Hair follicle dermal papilla cell (primary cell): ENCODE measurements at places on chromosomes 13 and 19. TPM values are rescaled to one million over a fixed set of nuclear protein-coding genes. Genes with fewer than 3 reads are reported as not detected.

The DENND1C gene
- total RNA-seq, result not detected in 2 replicates

The SLITRK5 gene
- total RNA-seq, result under 0.01 TPM in 2 replicates

The CD22 gene
- not detected in 2 replicates for total RNA-seq

The TRIM13 gene
- total RNA-seq, result 23.7 and 29.0 TPM in 2 replicates

The SLC6A16 gene
- total RNA-seq, result 0.12 and 0.16 TPM in 2 replicates

The FSTL3 gene
- 34.2 and 42.5 TPM in 2 replicates for total RNA-seq

The POU2F2 gene
- total RNA-seq, result 2.9 and 5.3 TPM in 2 replicates

The SYCN gene
- total RNA-seq, result not detected in 2 replicates

The CPB2 gene
- not detected in 2 replicates for total RNA-seq

The PRR22 gene
- total RNA-seq, result 0.49 and 1.1 TPM in 2 replicates

The GPR12 gene
- not detected in 2 replicates for total RNA-seq

The FGF21 gene
- total RNA-seq, result not detected in 2 replicates

The CDC42EP5 gene
- 32.1 and 36.8 TPM in 2 replicates for total RNA-seq

The LILRB5 gene
- total RNA-seq, result not detected in 2 replicates

The FAM216B gene
- not detected in 2 replicates for total RNA-seq

The INAFM1 gene
- total RNA-seq, result 2.6 and 2.9 TPM in 2 replicates

The CCL25 gene
- total RNA-seq, result not detected in 2 replicates

The RNF17 gene
- total RNA-seq, result not detected in 2 replicates

The NRTN gene
- total RNA-seq, result 0.16 TPM in 1 of 2 replicates, not detected in the other

The KLK14 gene
- not detected in 2 replicates for total RNA-seq

The ATXN8OS gene
- total RNA-seq, result not detected in 2 replicates

The RUVBL2 gene
- total RNA-seq, result 110 and 121 TPM in 2 replicates

The CYP2A7 gene
- total RNA-seq, result not detected in 2 replicates

The SWSAP1 gene
- total RNA-seq, result 0.97 TPM in 2 replicates

The ATP4A gene
- not detected in 2 replicates for total RNA-seq

The KMT2B gene
- 6.6 and 9.1 TPM in 2 replicates for total RNA-seq

The NLRP11 gene
- under 0.01 TPM in 1 of 2 replicates, not detected in the other for total RNA-seq

The PSG11 gene
- 0.97 TPM in 1 of 2 replicates, not detected in the other for total RNA-seq

The FUT6 gene
- total RNA-seq, result not detected in 2 replicates

The SLITRK6 gene
- total RNA-seq, result 0.12 and 0.16 TPM in 2 replicates

The ATP8A2 gene
- under 0.01 and 0.16 TPM in 2 replicates for total RNA-seq

The FGF14 gene
- total RNA-seq, result under 0.01 and 0.32 TPM in 2 replicates

The CXCL17 gene
- not detected in 2 replicates for total RNA-seq

The N4BP2L1 gene
- total RNA-seq, result 3.4 and 4.0 TPM in 2 replicates

The C19orf33 gene
- total RNA-seq, result not detected in 2 replicates

The KRTDAP gene
- total RNA-seq, result not detected in 2 replicates

The TPTE2 gene
- total RNA-seq, result not detected in 2 replicates
